ENCODE measurements at places on chromosomes 11 and 22. TPM values are rescaled to one million over a fixed set of nuclear protein-coding genes. Genes with fewer than 3 reads are reported as not detected.
A peak's percentile ranks its signal among the peaks of the same experiment; 100 is the strongest.

DNA sequence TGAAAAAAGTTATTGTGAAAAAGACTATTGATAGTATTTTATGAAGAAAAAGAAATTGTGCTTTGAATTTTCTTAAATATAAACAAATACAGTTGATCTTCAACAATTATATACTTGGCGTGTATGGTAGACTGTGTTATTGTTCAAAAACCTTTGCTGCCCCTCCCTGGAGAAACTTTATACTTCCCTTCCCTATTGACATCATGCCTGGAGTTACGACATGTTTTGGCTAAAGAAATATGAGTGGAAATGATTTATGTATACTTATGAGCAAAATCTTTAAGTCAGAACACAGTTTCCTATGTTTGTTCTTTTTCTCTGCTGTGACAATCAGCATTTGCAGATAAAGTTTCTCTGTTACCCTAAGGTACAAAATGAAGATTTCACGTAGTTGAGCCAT is 243.8 kb downstream of the TMEM135 start:
- no peak overlapping the region for H3K4me3 ChIP-seq
- H3K36me3 ChIP-seq = no peaks in the 10 kb centered on the region

The TRIM64C gene
- total RNA-seq = not detected

GRCh38 chr11:123406441-123407129 is 23.5 kb upstream of the GRAMD1B start:
- H3K36me3 ChIP-seq = no peaks in the 10 kb centered on the region
- 0 out of 2 replicates have a peak, but pooled peaks cover 9% of the 10 kb centered on the region for H3K27me3 ChIP-seq
- H3K4me1 ChIP-seq = no peaks in the 10 kb centered on the region
- no peak for DNase-seq
- H3K4me3 ChIP-seq = no peak overlapping the region

DNA sequence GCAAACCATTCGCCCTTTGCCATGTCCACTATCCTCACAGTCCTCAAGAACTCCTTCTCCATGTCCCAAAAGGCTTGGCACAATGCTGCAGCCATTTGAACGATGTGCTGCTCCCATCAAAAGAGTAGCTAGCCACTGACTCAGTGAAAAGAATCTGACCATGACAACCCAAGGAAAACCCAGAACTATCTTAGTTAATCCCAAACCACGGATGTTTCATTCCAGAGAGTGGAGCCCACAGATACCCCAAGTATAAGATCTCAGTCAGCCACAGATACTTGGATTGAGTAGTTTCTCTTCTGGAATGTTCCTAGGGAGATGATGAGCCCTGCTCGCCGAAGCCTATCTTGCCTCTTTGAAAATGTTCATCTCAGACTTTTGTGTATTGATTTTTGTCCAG is 176.9 kb downstream of the NAV2 start:
- peaks cover 17% of the 10 kb centered on the region for H3K4me1 ChIP-seq
- H3K4me3 ChIP-seq = no peak overlapping the region
- no peaks in the 10 kb centered on the region for H3K36me3 ChIP-seq
- DNase-seq = no peak
- H3K27me3 ChIP-seq = no peaks in the 10 kb centered on the region

The SLCO2B1 gene
- 0.81 TPM for total RNA-seq

- H3K4me1 ChIP-seq = no peaks in the 10 kb centered on the region
- no peaks in the 10 kb centered on the region for H3K27me3 ChIP-seq
- no peaks in the 10 kb centered on the region for H3K36me3 ChIP-seq
- no peak for DNase-seq
- no peak overlapping the region for H3K4me3 ChIP-seq
These were observed 74.2 kb downstream of the KCNQ1 start for GRCh38 chr11:2518983-2519340.

The CECR2 gene
- total RNA-seq = 6.0 TPM

DNA sequence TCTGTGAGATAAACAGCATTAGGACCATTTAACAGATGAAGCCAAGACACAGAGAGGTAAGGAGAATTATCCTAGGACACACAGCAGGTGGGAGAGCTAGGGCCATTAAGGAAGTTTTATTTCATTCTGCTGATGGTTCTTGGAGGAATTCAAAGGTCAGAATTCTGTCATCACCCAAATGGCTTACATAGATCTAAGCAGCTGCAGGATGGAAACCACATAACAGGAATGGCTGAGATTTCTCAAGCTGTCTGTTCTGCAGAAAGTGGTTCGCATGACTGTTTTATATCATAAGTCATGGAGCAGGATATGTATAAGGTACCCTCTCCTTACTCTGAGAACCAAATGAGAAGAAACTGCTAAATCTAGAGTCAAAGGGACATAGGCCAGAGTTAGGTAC is 163.2 kb upstream of the NARS2 start:
- no peaks in the 10 kb centered on the region for H3K36me3 ChIP-seq
- no peak overlapping the region for H3K4me3 ChIP-seq
- DNase-seq = no peak

GRCh38 chr11:119520400-119520799 is 97.4 kb upstream of the THY1 start:
- no peaks in the 10 kb centered on the region for H3K27me3 ChIP-seq
- H3K4me3 ChIP-seq = no peak overlapping the region
- H3K27ac ChIP-seq = no peak overlapping the region
- H3K4me1 ChIP-seq = no peaks in the 10 kb centered on the region
- no peak for DNase-seq

DNA sequence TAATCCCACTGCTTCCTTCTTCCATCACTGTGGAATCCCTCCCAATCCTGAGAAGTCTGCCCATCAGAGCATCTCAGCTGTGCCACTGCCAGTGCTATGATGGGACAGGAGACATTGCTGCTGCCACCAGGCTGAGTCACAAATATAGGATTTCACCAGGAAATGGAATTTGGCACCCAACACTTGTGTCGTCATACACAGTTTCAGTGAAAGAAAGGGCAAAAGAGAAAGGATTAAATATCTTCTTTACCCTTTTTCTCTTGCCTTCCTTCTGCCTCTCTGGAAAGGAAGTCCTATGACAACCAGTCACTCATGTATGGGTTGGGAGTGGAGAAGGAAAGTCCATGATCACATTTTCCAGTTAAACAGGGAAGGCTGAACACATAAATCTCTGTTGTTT is 133.4 kb downstream of the SPON1 start:
- no peaks in the 10 kb centered on the region for H3K4me1 ChIP-seq
- H3K36me3 ChIP-seq = no peaks in the 10 kb centered on the region
- H3K27me3 ChIP-seq = peaks cover 6% of the 10 kb centered on the region
- no peak overlapping the region for H3K4me3 ChIP-seq

The BBOX1 gene
- total RNA-seq = not detected

The MMP13 gene
- not detected for total RNA-seq

- H3K4me3 ChIP-seq = no peak overlapping the region
- DNase-seq = no peak
- H3K27ac ChIP-seq = no peak overlapping the region
- no peaks in the 10 kb centered on the region for H3K36me3 ChIP-seq
- H3K27me3 ChIP-seq = no peaks in the 10 kb centered on the region
These were observed 4.7 kb upstream of the FAM111B start for GRCh38 chr11:59102259-59102765.

The SREBF2 gene
- 129 TPM for total RNA-seq

DNA sequence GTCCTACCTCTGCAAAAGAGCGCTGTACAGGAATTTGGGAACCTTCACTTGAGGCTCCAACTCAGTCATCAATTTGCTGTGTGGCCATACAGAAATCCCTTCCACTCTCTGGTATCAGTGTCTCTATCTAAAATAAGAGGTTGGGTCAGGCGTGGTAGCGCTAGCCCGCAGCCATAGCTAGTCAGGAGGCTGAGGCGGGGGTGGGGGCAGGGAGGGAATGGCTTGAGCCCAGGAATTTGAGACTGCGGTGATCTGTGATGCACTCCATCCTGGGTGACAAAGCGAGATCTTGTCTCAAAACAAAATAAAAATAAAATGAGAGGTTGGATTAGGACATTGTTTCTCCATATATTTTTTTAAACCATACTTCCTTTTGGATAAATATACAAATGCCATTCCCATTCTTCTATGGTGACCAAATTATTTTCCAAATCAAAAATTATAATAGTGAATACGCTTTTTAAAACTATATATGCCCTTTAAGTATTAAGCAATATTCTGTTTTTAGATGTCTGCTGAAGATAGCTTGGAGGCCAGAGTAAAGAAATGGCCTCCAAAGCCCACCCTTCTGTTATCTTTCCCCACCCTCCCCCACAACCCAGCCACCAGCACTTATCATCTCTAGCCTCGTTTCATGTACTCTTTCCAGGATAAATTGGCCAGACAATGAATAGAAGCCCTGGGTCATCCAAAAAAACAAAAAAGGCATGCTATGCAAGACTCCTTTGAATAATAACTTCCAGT is 87.2 kb downstream of the PLEKHA7 start:
- no peaks in the 10 kb centered on the region for H3K27me3 ChIP-seq
- no peaks in the 10 kb centered on the region for H3K36me3 ChIP-seq
- DNase-seq = no peak
- H3K4me3 ChIP-seq = no peak overlapping the region

The UPB1 gene
- 0.27 TPM for total RNA-seq

The HORMAD2 gene
- total RNA-seq = not detected

DNA sequence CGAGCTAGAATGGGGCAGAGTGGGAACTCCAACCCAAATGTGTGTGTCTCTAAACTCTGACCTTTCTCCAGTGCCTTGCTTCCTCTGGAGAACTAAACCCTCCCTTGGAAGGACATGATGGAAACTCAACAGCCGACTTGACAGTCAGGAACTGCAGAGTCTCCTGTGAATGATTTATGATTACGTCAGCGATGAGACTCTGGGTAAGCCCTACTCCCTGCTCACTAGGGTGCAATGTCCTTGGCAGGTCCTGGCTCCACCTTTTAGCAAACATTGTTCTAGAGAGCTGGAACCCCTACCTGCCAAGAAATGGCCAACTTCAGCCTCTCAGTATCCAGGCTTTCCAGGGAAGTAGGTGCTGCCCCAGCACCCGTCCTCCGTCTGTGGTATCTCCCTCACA is 96.1 kb upstream of the CD82 start:
- no peaks in the 10 kb centered on the region for H3K36me3 ChIP-seq
- DNase-seq = no peak
- H3K4me3 ChIP-seq = no peak overlapping the region
- H3K27ac ChIP-seq = no peak overlapping the region
- H3K4me1 ChIP-seq = no peaks in the 10 kb centered on the region

- DNase-seq = no peak
- no peaks in the 10 kb centered on the region for H3K36me3 ChIP-seq
- no peak overlapping the region for H3K27ac ChIP-seq
- H3K4me3 ChIP-seq = no peak overlapping the region
- peaks cover 23% of the 10 kb centered on the region for H3K4me1 ChIP-seq
- no peaks in the 10 kb centered on the region for H3K27me3 ChIP-seq
These were observed 8.8 kb downstream of the CLMP start for GRCh38 chr11:123186286-123186685.

DNA sequence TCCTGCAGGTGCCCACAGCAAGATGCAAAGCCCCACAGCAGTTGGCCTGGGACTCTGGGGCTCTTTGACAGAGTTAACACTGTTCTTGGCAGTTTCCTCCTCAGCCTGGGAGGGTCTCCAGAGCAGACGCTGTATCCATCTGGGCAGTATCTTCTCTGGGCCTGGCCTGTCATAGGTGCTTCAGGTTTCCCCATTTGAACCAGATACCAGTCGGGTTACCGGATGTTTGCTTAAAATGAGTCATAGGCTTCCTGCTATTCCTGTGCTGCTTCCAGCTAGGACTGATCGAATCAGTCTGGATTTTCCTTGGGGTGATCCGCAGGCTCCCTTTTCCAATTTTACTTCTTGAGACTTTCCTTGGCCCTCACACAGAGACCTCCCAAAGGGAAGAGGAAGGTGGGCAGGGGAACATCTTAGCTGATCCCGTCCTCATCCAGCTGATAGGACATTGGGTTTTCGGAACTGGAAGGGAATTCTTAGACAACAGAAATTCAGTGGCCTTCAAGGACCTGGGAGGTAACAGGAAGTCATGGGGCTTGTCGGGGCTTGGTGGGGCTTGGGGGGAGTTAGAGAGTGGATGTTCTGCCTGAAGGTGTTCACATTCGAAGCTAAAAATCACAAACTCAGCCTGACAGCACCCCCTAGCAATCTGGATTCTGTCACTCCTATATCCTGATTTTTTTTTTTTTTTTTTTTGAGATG is 2.4 kb upstream of the RANGAP1 start:
- H3K4me3 ChIP-seq = peak overlapping the region; percentile 49
- H3K27ac ChIP-seq = peak overlapping the region; percentile 96
- DNase-seq = peak; percentile 74
- H3K4me1 ChIP-seq = peaks cover 72% of the 10 kb centered on the region
- peaks cover 4% of the 10 kb centered on the region for H3K36me3 ChIP-seq

DNA sequence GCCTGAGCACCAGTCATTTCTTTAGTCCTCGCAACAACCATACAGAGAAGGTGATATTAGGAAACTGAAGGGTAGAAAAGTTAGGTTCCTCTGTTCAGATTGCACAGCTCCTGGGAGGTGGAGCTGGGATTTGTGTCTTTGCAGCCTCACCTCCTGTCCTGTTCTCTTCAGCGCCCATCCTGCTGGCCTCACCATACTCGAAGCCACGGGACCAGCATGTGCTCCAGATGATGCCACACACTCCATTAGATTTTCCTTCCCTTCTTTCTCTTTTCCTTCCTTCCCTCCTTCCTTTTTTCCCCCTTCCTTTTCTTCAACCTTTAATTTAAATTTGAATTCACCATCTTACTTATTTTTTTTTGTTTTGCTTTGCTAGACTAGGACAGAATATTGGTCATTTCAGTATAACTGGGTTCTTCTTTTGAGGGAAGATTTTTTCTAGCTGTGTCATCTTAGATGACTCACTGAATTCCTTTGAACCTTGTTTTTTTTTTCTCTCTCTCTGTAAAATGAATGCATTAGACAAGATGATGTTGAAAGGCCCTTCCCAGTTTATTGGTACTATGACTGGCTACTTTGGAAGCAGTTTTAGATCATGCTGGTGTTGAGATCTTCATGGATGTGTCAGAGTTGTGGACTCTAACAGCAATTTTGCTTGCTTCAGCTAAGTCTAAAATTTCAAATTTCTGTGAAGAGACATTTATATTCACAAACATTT is 662.5 kb upstream of the TENM4 start:
- no peaks in the 10 kb centered on the region for H3K36me3 ChIP-seq
- H3K4me1 ChIP-seq = no peaks in the 10 kb centered on the region
- DNase-seq = no peak
- no peak overlapping the region for H3K4me3 ChIP-seq
- H3K27ac ChIP-seq = no peak overlapping the region
- no peaks in the 10 kb centered on the region for H3K27me3 ChIP-seq

The SLC37A2 gene
- 5.1 TPM for total RNA-seq

The MRGPRF gene
- total RNA-seq = 0.76 TPM

The DEFB131B gene
- not detected for total RNA-seq

The PHLDA2 gene
- total RNA-seq = 309 TPM
